ENCODE measurements at places on chromosomes 7 and 10.

DNA sequence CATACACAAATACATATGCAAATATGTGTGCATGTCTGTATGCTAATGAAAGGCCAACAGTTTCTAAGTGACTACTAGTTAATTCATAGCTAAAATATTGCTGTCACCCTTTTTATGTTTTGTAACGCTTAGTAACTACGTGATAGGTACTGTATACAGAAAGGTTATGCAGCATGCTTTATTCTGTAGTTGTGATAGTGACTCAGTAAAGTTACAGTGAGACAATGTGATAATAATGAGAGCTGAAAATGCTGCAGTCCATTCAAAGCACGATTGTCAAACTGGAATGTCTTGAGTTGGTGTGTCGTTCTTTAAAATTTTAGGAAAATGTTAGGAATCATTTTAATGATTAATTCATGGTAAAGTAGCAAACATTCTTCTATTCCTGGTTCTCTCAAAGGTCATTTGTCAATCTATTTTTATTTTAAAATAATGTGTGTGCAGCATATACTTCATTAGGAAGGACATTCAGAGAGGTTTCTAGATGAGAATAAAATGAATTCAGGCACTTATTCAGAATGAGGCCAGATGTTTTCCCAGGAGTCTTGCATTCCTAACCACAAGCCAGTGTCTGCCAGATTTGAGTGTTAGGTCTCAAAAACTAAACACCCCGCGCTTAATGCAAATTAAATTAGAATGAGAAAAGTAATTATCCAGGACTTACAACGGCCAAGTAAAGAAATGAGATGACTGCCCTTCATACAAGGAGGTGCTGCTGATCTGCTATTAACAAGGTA lies 408.8 kb upstream of the FZD8 start:
- DNase-seq, result no peak

GRCh38 chr10:33095867-33096815 lies 138.1 kb upstream of the ITGB1 start:
- no peak for DNase-seq

- DNase-seq, result no peak
These were observed 218.8 kb downstream of the GPR158 start for GRCh38 chr10:25393621-25394020.

DNA sequence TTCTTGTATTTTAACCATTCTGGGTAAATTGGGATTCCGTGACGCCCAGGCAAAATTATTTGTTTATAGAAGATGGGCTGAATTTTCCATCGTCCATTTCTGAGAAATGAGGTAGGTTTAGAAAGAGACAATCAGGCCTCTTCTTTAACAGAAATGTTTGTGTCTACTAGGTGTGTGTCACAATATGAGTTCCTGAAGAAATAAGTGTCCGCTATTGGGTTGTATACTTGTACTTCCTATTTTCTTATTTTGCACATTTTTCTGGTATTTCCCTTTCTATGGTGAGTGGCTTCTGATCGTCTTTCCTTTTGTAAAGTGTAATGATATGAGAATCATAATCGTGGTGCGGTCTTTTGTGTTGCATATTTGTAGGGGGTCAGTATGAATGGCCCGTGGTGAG lies 83.9 kb downstream of the TCF7L2 start:
- no peak for DNase-seq

- no peak for DNase-seq
These were observed 70.1 kb downstream of the ST7 start for GRCh38 chr7:117023325-117023854.

DNA sequence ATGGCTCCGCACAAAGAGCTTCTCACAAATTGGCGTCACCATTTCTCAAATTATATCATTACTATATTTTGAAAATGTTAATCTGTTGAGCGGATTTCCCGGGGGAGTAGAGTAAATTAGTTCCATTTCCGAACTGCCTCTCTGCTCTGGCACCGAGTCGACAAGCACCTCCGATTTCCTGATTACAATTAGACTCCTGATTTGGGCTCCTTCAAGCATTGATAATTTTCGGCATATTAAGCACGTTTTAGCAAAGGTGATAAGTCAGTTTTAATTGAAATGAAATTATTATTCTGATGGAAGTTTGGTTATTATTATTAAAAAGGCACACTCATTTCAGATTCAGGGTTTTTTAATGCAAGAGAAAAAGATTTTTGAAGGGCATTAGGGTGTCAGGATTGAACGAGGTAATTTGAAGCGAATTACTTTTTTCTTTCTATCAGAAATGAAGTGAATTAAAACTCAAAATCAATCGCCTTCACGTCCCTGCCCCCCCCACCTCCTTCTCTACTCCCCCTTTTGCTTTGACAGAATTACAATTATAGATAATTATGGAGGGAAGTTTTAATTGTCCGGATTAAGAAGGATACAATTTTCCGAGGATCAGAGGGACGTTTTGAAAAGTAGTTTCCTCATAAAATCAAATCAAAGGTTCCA lies 4.0 kb upstream of the UNCX start:
- DNase-seq, result no peak

DNA sequence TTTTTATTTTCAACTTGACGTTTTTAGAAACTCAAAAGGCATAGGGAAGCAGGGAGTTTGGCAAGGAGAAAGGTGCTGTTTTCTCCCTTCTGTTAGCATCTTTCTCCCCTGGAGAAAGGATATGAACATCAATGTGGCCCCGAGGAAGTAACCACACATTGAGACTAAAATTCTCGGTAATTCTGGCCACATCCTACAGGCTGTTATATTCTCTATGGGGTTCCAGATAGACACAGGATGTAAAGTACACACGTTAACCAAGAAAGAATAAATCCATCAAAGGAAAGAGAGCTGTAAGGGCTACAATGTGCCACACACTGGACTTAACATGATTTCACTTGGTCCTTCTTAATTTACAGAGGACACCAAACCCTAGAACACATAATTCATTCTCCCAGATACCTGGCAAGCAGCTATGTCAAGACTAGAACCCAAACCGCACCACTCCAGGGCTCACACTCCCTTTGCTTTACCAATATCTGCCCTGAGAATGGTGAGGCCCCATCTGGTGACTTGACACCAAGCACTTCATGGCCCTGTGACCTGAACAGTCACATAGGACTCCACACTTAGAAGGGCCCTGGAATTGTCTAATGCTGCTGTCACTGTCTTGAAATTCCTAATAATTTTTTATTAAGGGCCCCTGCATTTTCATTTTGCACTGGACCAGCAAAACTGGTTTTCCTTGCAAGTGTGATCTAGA lies 73.9 kb downstream of the PRLHR start:
- DNase-seq, result no peak

DNA sequence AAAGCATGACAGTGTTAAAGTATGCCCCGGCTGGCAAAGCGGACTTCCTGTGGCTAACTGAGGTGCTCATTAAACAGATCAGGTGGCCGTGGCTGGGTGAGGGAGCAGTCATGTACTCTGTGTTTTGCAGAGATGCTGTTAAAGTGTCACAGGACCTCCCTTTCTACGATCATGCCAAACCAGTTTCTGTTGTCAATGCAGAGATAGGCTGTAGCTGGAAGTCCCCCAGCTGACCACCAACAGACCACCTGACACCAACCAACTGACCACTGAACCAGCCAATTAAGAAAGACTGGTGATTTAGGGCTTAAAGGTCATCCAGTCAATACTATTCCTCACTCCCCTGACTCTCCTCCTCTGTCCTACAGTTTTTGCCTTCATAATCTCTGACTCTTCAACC lies 431.1 kb upstream of the LRGUK start:
- DNase-seq, result no peak

DNA sequence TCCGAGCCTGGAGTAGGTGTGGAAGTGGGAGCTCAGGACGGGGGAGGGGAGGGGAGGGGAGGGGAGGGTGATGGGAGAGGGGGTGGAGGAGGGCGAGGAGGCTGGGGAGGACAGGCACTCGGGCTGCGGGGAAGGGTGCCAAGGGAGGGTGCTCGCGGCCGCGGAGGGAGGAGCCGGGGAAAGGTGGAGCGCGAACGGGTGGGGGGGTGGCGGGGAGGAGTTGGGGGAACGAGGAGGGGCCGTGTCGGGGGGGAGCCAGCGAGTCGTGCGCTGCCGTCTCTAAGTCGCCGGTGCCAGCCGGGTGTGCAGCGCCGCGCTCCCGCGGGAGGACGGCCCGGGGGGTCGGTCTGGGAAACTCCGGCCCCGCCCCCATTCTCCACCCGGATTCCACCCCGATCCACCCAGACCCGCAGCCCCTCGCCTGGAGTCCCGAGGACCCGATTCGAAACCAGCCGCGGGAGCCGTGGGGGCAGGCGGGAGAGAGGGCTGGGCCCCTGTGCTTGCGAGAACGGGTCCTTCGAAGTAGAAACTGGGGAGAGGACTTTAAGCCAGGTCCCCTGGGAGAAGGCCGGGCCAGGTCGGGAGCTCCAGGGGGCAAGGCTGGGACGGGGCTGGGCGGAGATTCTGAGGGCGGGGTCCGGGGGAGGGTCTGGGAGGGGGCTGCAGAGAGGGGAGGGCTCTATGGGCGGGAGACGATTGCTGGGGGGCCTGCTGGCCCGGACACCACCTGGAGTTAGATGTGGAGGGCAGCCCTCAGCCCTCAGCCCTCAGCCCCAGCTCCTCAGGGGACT lies at the start of gene ZNF467:
Gene ZNF467 (minus strand): TSS at position 143 of the 791 bp plus-strand sequence. CDS start 2,556 bp downstream, outside the sequence.
- DNase-seq, result no peak

DNA sequence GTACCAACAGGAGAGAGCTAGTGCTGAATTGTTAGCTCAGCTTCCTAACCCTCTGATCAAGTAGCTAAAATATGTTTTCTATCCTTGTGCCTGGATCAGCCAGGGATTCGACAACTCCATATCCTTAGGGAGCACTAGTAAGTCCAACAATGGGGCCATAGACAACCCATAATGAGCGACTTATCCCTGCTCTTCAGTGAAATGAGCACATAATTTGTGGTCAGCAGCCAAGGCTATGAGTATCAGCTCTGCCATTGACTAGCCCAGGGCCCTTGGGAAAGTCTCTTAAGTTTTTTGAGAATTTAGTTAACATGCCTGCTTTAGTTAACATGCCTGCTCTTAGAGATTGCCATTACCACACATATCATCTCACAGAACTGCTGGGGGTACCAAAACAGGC lies 39.3 kb downstream of the COL1A2 start:
- no peak for DNase-seq

DNA sequence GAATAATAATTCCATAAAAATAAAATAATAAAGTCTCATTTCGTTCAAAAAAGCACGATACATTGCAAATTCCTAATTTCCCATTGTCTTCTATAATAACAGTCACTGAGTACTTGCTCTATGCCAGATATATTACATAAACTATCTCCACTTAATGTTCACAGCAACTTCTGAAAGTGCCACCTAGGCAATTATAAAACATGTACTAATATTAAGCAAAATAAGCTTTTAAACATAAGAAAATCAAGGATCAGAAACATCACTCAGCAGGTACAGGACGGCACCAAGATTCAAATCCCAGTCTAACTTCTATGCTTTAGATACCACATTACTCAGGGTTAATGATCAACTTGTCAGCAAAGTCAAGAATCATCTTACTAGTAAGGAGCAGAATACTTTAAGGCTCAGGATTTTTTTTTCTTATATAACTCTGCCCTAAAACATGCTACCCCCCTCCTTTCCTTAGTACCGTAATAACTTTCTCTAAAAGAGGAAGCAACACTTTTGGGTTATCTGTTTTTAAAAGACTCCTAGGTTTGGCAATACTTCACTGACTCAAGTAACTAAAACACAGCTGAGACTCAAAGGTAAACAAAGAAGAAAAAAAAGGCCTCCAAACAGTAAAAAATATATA lies 51.3 kb downstream of the USP6NL start:
- DNase-seq, result no peak

DNA sequence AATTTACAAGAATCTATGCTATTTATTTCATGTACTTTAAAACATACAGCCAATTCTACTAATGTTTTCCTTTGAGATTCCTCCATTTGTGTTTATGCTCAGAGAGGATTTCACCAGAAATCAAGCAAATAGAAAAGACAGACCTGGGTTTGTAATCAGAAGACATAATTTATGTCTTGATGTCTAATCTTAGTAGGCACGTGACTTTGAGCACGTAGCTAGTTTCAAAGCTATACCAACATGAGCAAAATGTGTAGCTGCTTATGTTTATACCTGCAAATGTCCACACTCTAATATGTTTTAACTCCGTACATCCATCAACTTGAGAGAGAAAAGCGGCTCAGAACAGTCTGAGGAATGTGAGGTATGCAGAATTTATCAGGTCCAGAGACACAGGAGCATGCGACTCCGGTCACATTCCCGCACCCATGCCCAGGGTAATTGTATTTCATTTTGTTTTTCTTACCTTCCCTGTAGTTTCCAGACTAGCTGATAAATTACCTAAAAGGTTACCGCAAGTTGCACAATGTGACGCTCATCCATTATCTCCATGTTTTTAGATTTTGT lies 40.0 kb downstream of the SVOPL start:
- DNase-seq, result no peak

GRCh38 chr7:80359476-80359875 lies 152.4 kb downstream of the GNAT3 start:
- DNase-seq, result no peak

DNA sequence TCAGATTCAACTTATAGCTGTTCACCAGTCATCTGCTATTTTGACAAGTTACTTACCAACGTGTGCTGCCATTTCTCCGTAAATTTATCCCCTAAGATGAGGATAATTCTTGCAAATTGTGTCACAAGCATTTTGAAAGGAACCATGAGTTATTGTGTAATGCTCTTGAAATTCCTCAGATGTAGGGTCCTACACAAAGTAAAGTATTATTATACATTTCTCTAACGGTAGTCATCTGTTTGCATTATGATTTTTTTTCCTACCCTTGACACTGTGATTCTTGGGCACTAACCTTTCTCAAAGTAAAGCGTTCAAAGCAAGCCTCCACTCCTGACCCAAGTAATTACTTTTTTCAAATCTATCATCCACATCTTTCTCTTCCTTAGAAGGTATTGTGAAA lies 8.1 kb downstream of the HERC4 start:
- DNase-seq, result no peak

DNA sequence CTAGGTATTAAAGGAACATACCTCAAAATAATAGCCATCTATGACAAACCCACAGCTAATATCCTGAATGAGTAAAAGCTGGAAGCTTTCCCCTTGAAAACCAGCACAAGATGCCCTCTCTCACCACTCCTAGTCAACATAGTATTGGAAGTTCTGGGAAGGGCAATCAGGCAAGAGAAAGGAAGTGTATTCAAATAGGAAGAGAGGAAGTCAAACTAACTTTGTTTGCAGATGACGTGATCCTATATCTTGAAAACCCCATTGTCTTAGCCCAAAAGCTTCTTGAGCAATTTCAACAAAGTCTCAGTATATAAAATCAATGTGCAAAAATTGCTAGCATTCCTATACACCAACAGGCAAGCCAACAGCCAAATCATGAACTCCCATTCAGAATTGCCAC lies 131.3 kb downstream of the FANK1 start:
- DNase-seq, result no peak

DNA sequence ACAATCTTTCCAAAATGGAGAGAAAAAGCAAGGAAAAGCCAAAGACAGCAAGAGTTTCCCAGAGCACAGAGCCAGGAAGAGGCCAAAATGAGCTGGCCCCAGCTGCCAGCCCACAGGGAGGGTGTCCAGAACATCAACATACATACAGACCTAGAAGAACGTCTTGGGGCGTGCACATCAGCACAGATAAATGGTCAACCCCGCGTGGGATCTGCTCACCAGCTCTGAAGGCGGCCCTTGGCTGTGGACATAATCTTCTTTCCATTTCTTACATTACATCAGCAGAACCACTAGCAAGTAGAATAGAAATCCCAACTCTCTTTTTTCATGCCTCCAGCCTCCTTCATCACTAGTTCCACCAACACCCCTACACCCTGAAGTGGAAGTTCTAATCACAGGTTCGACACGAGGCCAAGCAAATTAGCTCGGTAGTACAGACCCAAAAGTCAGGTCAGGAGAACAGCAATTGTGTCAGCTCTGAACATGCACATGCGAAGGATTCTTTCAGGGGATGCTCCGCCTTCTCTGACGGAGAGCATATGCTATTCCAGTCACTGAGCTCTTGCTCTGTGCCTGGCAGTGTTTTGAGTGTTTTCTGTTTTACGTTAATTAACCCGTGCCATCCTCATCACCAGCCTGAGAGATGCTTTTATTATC lies 16.4 kb downstream of the SH3PXD2A start:
- no peak for DNase-seq

All from NCI-H2081 treated with DMSO at 0.1 percent for 48 hours (cell line).